Activated CD4-positive, alpha-beta T cell treated with anti-CD3 and anti-CD28 coated beads, Interleukin-2, amount 50 U/mL, for 16 hours (primary cell): ENCODE measurements at places on chromosomes 13 and 19.

DNA sequence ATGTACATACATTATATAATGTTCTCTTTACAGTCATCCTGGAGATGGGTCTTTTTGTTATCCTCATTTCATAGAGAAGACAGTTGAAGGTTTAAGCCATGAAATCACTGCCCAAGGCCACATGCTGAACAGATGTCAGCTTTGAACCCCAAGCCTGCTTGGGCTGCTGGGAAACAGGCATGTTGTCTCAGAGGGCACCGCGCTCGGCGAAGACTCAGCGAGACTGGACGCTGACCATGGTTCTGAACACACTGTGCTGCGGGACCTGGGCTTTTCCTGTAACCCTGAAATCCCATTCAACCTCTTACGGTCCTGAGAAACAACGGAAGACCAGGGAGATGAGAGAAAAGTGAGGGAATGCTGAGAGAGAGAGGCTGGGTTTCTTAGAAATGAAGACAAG, 27.3 kb downstream of the LRFN3 start:
- DNase-seq, result peak; percentile 28

DNA sequence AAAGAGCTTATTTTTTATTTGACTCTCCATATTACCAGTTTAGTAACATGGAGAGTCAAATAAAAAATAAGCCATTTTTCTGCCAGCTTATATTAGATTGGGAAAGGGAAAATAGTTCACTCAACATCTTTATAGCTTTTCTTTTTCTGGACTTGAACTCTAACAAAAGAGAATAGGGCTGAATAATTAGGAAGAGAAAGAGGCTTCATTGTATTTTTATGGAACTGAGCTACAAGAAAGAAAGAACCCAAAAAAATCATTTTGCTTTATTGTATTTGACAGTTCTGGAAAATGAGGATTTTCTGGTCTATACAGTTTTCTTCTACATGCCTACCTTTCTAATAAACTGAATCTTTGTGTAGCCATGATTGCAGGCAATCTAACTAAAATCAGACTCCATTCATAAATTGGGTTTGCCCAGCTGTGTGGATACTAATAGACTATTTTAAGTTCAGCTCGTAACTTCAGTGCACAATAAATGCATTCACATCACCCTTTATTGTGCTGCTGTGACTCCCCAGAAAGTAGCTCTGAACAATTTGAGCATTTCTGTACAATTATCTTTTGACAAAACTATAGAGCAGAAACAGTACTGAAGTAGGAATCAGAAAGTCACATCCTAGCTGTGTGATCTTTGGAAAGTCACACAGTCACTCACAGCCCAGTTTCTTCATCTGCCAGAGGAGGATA, 115.3 kb downstream of the STOML3 start:
- DNase-seq, result no peak

DNA sequence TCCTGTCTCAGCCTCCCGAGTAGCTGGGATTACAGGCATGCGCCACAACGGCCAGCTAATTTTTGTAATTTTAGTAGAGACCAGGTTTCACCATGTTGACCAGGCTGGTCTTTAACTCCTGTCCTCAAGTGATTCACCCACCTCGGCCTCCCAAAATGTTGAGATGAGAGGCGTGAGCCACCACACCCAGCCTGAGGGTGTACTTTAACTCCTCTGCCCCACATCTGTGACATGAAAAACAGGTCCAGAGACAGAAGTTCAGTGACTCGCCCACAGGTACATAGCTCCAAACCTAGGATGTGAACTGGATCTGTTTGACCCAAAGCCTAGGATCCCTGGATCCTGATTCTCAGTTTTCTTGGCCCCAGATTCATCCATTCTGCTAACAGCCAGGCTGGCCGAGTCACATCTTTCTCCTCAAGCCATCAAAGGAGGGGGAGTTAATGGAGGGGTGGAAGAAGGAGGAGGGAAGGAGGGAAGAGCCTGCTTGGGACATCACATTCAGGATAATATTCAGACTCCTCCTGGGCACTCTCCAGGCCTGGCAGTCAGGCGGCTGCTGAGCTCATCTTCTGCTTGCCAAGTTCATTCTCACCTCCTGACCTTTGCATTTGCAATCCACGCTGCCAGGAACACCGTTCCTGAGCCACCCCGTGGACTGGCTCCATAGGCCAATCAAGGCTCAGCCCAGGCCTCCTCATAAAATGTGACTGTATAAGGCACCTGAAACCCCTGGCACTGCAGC, 3.1 kb downstream of the SPC24 start:
- DNase-seq, result no peak

GRCh38 chr19:1000095-1000494, at the start of gene GRIN3B:
GRIN3B (plus strand) TSS chr19:1000419; CDS start chr19:1000438, 19 bp downstream.
- peak; percentile 63 for DNase-seq

DNA sequence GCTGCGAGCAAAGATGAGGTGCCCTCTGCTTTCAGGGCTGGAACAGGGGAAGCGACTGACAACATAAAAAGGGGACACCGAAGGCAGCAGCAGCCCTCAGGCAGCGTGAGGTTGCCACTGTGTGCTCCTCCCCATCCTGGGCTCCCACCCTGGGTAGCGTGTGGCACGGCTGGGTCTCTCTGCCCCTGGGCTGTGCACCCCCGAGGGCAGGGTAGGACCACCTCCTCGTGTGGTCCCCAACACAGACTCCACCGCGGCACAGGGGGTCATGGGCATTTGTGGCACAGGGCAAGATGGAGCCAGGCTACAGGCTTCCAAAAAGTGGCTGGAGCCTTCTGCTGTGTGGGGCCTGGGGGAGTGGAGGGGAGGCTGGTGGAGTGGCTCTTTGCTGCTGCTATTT, 6.5 kb upstream of the RSPH6A start:
- DNase-seq, result no peak

GRCh38 chr19:31676271-31677004, 327.2 kb upstream of the TSHZ3 start:
- DNase-seq, result peak; percentile 2

DNA sequence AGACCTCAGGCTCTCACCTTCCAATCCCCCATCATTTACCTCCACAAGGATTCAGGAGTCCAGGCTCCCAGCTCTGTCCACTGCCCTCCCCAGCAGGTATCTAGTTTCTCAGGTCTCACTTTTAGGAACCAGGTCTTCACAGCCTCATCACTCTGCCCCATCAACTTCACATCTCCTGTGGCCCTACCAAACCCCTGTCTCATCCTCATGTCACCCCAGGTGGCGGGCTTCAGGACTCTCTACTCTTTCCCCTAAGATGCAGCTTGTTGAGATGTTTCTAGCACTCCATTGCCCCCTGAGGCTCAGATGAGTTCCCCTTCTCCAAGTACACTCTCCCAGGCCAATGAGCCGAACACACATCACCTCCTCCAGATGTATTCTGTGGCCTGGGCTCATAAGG, 1.5 kb downstream of the PPFIA3 start:
- DNase-seq, result no peak

DNA sequence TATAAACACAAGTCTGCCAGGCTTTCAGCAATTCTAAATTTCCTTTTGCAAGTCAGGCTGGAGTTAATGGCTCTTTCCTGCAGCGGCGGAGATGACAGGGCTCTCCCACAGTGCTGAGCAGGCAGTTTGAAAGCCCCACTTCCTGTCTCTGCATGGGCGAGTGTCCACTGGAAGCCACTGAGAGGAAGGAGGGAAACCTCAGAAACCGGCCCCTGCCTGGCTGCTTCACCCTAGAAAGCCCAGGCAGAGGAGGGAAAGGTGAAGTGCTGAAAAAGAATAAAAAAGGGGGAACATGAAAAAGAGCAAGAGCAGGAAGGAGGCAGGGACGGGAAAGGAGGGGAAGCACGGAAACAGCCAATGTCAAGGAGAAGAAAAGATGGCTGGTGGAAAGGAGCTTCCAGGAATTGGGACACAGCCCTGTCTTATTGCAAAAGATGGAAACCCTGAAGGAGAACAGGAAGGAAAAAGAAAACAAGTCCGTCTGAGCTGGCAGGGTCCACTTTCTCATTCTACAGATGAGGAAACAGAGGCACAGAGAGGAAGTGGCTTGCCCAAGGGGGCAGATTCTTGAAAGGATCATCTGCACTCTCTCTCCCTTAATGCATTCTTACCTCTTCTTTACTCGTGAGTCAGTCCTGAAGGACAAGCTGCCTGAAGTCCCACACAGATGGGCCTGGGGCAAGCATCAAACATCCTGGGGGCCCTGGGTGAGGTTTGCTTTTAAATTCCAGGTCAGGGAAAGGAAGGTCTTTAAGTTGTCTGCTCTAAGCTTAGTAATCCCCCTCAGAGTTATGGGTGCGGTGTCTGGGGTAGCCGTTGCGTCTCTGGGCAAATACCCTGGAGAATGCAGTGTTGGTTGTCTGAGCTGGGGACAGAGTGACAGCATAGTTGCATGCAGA, 38.8 kb upstream of the ALOX5AP start:
- peak; percentile 35 for DNase-seq

DNA sequence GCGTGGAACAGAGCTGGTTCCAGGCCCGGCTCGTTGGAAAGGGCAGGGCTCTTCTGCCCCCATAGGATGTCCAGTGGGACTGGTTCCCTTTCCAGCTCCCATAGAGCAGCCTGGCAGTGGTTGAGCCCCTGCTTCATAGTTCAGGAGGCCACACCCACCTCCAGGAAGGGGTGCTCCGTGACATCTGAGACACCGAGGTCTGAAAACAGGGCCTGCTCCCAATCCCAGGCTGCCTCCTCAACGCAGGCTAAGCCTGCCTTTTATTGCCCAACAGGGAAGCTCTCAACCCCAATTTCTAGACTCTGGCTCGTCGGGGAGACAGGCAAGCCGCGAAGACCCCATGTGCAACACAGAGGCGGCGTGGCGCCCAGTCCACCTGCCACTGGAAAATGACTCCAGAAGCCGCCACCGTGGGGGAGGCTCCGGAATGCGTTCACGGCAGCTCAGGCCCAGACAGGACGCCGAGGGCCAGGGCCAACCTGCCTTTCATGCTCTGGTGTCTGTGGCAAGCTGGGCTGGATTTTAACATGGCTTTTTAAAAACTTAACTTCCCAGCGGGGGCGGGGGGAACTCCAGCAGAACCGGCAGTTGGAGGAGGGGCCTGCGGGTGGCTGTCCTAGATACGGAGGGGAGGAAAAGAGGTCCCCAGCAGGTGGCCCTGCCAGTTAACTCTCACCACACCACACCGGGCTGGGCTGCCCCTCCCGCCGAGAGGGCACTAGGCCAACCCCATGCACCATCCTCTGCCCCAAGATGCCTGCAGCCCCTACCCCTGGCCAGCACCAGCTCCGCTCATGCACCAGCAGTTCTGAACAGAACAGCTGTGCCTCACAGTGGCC, 17.9 kb upstream of the TINCR start:
- DNase-seq, result peak; percentile 25

DNA sequence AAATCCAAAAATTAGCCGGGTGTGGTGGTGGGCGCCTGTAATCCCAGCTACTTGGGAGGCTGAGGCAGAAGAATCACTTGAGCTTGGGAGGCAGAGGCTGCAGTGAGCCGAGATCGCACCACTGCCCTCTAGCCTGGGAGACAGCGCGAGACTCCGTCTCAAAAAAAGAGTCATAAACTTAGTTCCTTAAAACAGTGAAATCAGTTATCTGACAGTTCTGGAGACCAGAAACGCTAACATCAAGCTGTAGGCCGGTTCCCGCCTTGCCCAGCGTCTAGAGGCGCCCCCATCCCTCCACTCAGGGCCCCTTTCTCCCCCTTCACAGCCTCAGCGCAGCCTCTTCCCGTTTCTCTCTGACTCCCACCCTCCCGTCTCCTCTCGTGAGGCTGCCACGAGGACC, 11.9 kb downstream of the ADAT3 start:
- no peak for DNase-seq

GRCh38 chr13:51879133-51879532, 17.4 kb downstream of the CCDC70 start:
- DNase-seq, result no peak

DNA sequence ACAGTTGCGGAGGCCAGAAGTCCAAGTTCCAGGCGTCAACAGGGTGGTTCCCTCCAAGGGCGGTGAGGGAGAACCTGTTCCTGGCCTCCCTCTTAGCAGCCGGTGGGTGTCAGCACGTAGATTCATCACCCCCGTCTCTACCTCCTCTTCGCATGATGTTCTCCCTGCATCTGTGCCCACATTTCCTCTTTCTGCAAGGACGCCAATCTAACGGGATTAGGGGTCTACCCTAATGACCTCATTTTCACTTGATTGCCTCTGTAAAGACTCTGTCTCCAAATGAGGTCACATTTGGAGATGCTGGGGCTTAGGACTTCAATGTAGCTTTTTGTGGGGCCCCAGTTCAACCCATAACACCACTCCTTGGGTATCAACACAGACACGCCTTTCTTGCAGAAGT, 38.5 kb downstream of the DPF1 start:
- DNase-seq, result no peak

DNA sequence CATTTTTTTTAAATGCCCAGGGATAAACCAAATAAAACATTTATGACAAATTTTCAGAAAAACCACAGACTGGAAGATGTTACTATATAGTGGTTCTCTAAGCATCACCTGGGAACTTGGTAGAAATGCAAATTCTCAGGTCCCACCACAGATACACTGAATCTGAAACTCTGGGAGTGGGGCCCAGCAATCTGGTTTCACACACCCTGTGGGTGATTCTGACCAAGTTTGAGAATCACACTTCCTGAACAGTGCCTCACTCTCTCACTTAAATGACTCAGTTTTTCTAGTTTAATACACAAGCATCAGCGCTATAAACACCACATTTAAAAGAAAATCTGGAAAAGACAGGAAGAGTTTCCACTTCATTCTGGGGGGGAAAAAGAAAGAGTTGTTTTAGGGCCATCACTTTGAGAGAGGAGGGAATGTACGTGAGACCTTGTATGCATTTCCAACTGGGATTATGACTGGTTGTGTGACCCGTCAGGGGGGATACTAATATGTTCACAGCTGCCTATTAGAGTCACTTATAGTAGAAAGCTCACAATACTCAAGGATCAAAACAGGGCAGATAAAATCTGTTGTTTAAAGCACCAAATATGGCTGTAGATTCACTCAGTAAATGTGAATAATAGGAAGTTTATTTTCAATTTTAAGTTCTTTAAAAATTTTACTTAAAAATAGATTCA, 567.7 kb downstream of the GPC6 start:
- DNase-seq, result peak; percentile 90

DNA sequence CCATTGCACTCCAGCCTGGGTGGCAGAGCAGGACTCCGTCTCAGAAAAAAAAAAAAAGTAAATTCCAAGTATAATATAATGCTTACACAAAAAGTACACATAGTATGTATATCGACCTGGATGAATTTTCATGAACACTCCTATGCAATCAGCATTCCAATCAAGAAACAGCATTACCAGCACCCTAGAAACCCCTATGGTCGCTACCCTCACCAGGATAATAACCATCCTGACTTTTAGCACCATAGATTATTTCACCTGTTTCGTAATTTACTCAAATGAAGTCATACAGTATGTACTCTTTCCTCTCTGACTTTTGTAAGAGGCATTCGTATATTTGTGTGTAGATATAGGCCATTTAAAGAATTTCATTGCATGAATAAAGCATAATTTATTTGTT, 47.6 kb downstream of the PCDH8 start:
- DNase-seq, result no peak

GRCh38 chr19:50844296-50844935, 10.3 kb upstream of the KLK3 start:
- no peak for DNase-seq

GRCh38 chr19:7924241-7924640, 1.7 kb downstream of the CTXN1 start:
- no peak for DNase-seq
